Stimulated activated CD8-positive, alpha-beta memory T cell treated with anti-CD3 and anti-CD28 coated beads, Interleukin-15, amount 100 ng/mL, for 48 hours (primary cell): ENCODE measurements at places on chromosomes 6 and 20.

DNA sequence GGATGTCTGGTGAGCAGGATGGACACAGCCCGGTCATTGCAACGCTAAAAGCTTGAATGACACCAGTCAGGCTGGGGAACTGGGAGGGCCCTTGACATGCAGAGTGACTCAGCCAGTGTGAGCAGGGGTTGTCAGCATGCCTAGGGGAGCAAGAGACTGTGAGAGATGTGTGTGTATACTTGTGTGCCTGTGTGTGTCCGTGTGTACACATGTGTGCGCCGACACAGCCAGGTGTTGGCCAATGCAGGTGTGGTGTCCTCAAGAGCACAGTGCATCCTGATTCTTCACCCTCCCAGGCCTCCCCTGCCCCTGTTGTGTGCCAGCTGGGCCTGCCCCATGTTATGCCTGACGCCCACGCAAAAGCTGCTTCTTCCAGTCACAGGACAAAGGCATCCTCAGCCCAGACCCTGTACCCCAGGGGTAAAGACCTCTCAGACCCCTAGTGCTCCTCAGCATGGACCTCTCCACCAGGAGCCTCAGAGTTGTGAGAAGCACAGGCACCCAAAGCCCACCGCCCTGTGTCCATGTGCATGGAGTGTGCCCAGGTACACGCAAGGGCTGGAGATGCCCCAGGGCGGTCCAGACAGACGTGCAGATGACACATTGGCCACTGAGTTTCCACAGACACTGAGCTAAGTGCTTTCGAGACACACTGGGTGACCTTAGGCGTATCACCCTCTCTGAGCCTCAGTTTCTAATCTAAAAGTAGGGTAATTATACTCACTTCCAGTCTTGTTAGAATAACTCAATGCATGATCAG lies 16.6 kb downstream of the NRSN2 start:
- no peak for DNase-seq

DNA sequence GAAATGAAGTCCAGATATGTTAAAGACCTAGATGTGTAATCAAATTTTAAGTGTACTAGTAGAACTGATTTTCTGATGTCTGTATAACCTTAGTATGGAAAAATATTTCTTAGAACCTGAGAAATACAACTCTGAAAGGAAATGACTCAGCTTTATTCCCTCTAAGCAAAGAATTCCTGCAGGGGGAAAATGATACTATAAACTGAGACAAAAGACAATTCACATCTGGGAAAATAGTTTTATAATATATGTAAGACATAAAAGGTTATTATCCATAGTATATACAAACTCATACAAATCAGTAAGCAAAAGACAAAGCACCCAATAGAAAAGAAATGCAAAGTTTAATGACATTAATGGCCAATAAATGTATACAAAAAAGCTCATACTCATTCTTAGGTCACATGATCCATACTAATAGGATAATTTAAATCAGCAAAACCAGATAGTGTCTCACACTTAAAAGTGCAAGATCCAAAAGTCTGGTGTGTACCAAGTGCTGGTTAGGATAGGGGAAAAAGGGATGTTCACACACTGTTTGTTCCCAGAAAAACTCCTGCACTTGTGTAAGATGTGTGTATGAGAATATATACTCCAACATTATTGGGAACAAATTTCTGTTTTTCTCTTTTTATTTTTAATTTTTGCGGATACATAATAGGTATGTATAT lies 22.6 kb downstream of the RNF217 start:
- no peak for DNase-seq

GRCh38 chr6:108163267-108163643 lies 2.6 kb upstream of the NR2E1 start:
- DNase-seq = no peak

DNA sequence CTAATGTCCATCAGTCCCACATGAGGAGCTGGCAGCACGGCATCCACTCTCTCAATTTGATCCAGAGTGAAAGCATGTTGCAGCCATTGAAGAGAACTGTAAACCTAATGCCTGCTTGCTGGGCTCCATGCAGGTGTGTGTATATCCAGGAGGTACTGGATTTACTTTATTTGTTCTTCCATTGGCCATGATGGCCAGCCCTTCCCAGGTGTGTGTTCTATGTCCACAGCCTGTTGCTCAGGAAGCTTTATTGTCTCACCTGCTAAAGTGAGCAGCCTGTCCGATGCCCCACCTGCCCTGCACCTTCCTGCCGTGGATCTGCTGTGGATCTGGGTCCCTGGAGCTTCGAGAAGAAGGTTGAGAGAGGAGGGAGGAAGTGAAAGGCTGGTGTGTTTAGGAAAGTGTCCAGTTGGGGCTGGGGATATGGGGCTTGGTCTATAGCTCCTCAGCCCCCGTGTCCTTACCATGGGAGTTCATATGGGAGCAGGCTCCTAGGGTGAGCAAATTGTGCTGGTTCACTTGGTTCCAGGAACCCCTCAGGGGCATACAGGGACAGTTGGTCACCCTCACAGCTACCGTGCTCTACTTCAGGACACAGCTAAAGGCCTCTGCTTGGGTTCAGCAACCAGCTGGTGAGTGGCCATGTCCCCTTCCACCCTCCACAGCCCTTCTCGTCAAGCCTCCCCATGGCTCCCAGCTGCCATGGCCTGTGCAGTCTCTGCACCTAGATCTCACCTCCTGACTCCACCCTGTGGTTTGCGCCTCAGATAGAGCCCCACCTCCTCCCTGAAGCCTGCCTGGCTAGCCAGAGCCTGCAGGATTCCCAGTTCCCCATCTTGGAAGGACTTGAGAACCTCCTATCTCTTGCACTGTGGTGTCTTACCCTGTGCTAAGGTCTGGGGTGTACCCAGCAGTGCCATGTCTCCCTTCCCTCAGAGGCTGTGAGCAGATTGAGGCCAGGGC lies 12.7 kb downstream of the TREML2 start:
- DNase-seq = no peak

- no peak for DNase-seq
Measured at GRCh38 chr6:4732691-4733315, 43.4 kb upstream of the CDYL start.

DNA sequence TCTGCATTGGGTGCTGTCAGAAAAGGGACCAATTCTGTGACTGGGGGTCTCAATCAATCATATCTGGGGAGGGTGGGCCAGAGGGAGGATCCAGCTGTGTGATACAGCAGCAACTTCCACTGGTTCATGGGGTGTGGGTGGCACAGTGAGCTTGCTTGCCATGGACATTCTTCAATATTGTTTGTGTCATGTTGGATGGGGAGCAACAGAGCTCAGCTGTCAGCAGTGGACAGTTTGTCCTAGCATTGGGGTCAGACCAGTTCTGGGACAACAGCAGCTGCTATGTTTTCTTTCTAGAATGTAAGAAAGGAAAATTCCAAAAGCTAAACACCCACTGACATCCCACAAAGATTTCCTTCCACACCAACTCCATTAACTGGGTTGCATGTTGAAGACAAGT lies 221.9 kb upstream of the CDH4 start:
- DNase-seq = no peak

GRCh38 chr6:164396071-164397047 lies 913.0 kb downstream of the C6orf118 start:
- DNase-seq = no peak

GRCh38 chr20:9258901-9259300 lies 190.0 kb downstream of the PLCB4 start:
- no peak for DNase-seq

- DNase-seq = no peak
Measured at GRCh38 chr6:52843605-52844004, 3.0 kb upstream of the GSTA5 start.

DNA sequence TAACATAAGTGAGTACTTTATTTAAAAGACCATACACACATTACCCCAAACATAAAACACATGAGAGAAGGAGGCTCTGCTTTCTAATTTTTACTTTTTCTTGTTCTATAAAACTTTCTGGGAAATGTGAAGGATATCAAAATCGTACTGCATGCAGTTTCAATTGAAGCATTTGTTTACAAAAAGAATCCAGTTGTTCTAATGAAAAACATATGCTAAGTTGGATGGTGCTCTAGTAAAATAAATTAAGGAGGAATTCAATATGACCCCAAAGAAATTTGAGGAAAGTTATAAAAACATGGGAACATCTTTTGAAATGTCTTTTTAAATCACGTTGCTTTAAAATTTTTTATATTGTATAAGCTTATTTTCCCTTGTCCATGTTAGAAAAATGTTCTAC lies 37.6 kb downstream of the OR2B6 start:
- DNase-seq = no peak

DNA sequence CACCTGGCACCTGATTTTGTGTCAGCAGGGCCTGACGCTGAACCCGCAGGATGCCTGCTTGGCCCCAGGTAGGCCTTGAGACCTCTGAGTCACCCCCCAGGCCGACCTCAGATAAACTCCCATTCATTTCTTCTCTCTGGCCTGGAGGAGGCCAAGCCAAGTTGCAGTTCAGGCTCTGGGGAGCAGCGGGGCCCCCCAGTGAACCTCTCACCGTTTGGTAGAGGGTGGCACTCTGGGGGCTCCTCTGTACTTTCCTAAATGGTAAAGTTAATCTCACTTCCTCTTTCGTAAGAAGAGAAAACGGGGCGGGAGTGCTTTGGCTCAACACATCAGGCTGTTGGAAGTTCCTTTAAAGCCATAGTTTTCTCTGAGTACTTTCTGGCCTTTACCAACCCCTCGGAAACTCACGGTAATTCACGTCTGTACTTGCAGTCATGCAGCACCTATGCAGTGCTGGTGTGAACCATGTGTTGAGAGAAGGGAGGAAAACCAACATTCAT lies 2.8 kb downstream of the SIRPA start:
- no peak for DNase-seq

- no peak for DNase-seq
Measured at GRCh38 chr20:44209686-44210405, 725 bp downstream of the OSER1 start.

DNA sequence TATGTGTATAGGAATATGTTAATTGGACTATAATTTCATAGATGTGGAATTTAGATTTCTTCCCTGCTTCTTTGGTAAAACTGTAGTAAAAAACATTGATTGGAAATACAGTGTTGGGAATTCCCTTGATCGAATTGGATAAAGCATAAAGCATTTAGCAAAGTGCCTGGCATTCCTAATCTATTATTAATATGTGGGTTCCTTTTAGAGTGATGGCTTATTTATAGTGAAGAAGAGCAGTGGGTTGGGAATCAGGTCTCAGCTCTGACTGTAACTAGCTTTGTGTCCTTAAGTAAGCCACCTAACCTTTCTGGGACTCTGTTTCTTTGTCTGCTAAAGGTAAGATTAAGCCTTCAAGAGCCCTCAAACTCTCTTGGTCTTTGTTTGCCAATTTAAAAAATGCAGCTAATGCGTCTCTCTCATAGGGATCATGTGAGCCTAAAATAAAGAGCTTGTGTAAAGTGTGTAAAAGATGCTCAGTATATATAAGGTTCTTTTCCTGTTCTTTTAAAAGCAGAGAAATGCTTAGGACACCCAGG lies 53.3 kb downstream of the KCNS1 start:
- DNase-seq = no peak

DNA sequence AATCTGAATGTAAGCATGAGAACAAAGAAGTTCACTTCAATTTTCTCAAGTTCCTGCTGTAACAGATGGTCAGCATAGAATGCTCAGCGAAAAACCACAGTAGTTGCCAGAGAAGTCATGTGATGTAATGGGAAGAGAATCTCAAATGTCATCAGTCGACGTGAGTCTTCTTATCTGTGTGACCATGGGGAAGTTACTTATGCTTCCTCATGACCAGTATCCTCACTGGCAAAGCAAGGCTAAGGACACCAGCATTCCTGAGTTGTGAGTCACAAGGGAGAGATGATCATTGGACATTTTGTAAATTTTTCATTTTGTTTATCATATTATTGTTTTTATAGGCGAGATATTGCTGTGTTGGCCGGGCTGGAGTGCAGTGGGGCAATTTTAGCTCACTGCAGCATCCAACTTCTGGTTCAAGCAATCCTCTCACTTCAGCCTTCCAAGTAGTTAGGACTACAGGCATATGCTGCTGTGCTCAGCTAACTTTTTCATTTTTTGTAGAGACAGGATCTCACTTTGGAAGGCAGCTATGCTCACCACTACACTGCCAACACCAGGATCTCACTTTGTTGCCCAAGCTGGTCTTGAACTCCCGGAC lies 21.9 kb downstream of the SGK1 start:
- no peak for DNase-seq

- DNase-seq = no peak
Measured at GRCh38 chr20:17747431-17747846, 47.7 kb downstream of the BANF2 start.

DNA sequence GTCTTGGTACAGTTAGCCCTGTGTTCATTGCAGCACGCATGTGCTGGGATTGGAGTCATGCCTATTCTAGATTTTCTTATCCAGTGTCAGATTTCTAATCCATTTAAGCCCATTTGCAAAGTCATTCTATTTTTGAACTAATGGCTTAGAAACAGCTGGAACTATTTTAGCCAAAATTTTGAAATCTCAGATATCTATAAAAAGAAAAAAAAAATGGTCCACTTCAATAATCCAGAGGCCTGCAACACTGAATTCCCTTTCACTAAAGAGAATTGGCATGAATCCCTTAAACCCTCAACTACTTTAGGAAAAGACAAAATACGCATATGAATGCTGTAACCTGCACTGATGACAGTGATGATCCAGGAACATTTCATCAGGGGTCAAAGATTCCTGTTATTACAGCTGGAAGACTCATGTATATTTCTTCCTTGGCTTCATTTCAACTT lies 1.5 kb downstream of the COL21A1 start:
- no peak for DNase-seq

- DNase-seq = no peak
Measured at GRCh38 chr6:15246217-15246665, 372 bp downstream of the JARID2 start.

DNA sequence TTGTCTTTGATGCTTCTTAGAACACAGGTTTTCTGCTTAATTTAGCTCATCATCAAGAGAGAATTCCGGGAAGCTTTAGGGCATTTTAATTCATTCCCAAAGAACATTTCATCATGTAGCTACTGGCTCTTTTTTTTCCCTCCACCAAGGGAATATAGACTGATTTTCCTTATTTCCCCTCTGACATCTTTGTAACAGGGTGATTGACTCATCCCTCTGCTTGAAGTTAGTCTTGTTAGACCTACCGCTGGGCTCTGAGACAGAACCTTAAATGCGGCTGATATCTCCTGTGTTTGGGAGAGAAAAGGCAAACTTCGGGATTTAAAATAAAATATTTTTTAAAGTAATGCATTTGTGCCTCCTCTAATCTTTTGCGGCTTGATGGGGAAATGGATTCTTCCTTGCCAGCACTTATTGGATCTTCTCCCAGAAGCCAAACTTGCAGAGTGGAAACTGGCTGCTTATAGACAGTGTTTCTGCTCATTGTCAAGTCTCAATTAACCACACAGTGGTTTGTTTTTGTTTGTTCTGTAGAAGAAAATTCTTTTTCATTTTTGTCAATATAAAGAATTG lies 272.7 kb upstream of the PLCB4 start:
- no peak for DNase-seq

GRCh38 chr6:2578767-2579166 lies 172.0 kb downstream of the MYLK4 start:
- DNase-seq = no peak
